ENCODE measurements at places on chromosomes 2 and 18.

- no peak for DNase-seq
Observed at GRCh38 chr2:227576110-227576509, 22.6 kb upstream of the SCYGR2 start.

DNA sequence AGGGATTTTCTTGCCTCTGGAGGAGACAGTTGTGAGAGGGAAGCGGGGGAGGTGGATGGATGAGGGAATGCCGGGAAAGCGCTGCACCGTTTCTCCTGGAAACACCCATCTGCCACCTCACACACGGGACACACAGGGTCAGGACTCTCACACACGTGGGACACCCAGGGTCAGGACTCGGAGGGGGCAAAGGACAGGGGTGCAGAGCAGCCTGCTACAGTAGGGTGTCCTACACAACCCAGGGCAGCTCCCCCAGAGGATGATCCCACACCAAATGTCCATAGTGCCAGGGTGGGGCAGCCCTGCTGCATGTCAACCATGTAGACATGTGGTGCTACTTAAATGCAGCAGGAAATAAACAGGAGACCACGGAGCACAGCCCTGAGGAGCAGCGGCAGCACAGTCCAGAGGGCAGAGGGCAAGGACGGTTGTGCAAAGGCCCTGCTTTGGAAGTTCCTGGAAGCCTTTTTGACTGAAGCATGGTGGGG is 5.1 kb downstream of the RAMP1 start:
- DNase-seq: no peak

DNA sequence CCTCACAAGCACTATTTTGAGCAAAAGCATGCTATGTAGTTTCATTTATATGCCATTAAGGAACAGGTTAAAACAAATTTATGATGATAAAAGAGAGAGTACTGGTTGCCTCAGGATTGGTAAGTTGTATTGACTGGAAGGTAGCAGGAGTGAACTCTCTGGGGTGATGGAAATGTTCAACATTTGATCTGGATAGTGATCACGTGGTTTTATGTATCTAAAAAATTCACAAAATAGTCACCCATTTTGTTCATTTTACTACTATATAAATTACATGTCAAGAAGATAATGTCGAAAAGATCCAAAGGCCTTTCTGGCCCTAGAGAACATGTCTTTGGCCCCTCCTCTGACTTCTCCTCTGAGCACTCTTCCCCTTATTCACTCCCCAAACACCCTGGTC is 10.4 kb upstream of the RAPGEF4 start:
- no peak for DNase-seq

GRCh38 chr2:129730979-129731378 is 248.5 kb upstream of the RAB6C start:
- DNase-seq: no peak

- DNase-seq: peak; percentile 19
Observed at GRCh38 chr2:191333911-191334357, 88.7 kb downstream of the MYO1B start.

- DNase-seq: no peak
Observed at GRCh38 chr2:15982285-15983044, 42.1 kb downstream of the MYCN start.

DNA sequence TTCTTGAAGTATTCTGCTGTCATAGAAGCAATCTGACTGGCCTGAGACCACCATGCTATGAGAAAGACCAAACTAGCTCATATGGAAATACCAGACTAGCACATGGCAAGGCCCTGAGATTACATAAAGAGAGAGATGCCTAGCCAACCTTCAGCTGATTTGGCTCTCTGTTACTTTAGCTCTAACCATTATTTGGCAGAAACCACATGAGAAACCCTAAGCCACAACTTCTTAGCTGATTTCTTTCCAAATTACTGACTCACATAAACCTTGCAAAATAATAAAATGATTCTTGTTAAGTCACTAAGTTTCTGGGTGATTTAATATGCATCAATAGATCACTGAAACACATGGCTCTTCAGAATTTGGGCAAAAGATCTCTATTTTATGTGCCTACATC is 295.0 kb upstream of the ZNF521 start:
- DNase-seq: no peak

DNA sequence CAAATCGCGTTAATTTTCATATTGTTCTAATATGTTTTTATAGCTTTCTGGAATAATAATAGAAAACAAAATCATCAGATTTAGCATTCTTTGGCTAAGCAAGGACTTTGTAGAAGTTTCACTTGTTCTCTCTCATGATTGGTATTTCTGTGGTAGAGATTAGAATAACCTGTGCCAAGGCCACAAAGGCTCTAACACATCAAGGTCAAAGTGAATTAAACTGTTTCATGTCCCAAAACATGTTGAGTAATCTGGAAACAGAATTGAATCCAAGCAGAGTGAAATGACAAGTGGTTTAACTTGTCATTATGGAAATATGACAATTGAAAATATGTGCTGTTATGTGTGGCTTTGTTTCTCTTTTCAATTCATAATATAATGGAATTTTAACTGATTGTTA is 617.4 kb downstream of the CCDC85A start:
- no peak for DNase-seq

DNA sequence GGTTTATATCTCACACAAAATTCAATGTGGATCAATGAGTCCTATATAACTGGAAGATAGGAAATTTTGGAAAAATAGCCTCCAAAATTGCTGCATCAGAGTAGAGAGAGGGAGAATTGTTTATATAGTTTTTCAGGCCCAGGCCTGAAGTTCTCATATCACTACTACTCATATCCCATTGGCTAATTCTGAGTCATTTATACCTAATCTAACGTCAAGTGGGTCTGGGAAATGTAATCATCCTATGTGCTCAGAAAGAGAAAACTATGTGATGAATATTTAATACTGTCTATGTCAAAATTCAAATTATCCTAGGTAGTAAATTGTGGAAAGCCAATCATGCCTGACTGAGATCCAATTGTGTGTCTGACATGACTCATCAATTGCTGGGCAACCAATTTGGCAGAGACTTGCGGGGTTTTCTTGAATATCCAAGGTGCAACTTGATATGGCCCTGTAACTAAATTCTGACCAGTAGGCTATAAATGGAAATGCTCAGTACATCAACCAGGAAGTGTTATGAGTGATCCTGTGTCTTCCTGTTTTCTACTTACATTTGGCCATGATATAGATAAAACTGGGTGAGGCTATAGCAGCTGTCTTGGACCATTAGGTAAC is 744.4 kb downstream of the KCNJ3 start:
- DNase-seq: no peak

DNA sequence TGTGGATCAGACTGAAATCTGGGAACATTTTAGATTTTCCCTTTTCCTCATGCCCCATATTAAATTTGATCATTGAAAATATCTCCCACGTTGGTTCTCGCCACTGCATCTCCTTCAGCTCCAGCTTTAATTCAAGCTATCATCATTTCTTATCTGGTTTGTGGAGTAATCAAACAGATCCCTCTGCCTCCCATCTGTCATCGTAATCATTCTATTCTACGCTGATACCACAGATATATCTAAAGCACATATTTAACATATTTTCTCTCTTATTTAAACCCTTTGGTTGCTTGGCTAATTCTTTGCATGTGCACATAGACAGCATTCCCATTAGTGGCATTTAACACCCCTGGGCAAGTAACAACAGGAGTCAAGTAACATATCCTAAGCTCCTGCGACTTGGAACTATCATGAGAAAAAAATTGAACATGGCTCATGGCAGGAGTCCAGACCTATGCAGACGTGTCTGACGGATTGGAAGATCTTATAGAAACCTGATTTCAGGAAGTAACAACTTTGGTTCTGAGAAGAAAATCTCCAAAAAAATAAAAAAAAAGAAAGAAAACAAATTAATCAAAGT is 158.8 kb upstream of the KYNU start:
- DNase-seq: no peak

DNA sequence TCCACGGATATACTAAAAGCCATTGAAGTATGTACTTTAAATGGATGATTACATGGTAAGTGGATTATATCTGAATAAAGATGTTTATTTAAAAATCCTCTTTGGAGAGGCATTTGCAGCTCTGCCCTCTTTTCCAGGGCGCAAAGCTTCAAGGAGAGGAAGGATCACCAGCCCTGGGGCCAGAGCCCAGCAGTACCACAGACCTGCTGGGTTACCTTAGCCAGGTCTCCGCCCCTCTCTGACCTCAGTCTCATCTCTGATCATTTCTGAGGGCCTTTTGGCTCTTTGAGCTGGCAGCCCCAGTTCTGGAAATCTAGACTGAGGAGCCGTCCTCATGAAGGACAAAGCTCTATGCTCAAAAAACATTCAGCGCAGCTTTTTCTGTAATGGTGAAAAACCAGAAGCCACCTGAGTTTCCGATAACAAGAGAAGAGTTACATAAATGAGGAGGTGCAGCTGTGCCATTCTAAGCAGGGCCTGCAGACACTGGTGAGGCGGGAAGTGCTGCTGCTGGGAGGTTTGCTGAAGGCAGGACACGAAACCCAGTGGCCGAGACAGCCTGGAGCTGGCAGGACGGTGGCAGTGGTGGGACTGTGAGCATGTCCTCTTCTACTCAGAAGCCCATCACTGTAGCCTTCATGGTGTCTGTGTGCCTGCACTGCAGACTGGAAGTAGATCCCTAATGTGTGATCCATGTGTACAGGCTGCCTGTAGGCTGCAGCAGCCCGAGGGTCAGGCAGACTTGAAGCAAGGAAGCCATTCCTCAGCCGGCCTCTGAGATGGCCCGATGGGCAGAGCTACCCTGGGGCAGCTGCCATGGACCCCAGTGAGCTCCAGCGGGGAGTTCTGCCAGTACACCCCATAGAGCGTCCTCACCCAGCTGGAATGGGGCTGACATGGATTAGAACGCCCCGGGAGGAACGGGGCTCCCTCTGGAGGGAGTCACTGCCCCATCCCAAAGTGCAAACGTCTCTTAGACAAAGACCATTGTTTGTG is 27.7 kb downstream of the ADRA2B start:
- DNase-seq: no peak

GRCh38 chr2:119247844-119248271 is 24.2 kb downstream of the STEAP3 start:
- no peak for DNase-seq

GRCh38 chr2:191618046-191618780 is 59.7 kb upstream of the NABP1 start:
- no peak for DNase-seq

GRCh38 chr18:65753520-65753919 is 2.7 kb downstream of the CDH7 start:
- no peak for DNase-seq

DNA sequence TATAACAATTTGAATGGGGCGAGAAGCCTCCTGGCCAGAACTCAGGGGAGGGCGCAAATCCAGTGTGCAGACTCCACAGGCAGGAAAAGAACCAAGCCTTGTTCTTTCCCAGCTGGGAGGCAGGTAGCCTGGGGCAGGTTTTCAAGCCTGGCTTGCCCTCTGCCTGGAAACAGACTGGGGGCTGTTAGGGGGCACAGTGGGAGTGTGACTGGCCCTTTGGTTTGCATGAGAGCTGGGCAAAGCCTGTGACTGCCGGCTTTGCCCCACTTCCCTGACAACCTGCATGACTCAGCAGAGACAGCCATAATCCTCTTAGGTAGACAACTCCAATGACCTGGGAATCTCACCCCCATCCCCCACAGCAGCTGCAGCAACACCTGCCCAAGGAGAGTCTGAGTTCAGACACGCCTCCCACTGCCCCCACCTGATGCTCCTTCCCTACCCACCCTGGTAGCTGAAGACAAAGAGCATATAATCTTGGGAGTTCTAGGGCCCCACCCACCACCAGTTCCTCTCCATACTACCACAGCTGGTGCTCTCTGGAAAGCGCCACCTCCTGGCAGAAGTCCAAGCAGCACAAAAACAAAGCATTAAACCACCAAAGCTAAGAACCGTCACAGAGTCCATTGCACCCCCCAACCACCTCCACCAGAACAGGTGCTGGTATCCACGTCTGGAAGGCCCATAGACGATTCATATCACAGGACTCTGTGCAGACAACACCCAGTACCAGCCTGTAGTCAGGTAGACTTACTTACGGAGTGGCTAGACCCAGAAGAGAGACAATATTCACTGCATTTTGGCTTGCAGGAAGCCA is 402.5 kb downstream of the STK39 start:
- DNase-seq: no peak

GRCh38 chr2:11710632-11711353 is 35.6 kb upstream of the LPIN1 start:
- no peak for DNase-seq

GRCh38 chr2:225037415-225038230 is 4.6 kb downstream of the DOCK10 start:
- DNase-seq: no peak

GRCh38 chr2:150880986-150881385 is 380.7 kb downstream of the RBM43 start:
- DNase-seq: no peak

- DNase-seq: no peak
Observed at GRCh38 chr2:33267756-33268155, 208.7 kb upstream of the RASGRP3 start.

GRCh38 chr2:235365743-235366142 is 128.1 kb upstream of the AGAP1 start:
- no peak for DNase-seq

DNA sequence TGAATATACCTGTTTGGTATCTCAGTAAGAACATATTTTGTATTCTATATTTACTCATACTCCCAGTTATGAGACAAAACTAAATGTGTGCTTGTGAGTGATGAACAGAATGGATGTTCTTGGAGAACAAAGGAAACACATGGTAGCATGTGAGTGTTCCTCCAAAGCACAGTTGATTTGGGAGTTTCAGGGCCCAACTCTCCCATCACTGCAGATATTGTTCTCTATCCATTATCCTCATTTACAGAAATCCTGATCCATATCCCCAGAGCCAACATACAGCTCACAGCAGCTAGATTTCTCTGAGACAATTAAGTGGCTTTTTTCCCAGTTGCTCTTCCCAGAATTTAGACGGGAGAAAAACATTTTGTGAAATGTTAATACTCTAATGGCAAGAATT is 75.6 kb upstream of the MAPRE2 start:
- no peak for DNase-seq

DNA sequence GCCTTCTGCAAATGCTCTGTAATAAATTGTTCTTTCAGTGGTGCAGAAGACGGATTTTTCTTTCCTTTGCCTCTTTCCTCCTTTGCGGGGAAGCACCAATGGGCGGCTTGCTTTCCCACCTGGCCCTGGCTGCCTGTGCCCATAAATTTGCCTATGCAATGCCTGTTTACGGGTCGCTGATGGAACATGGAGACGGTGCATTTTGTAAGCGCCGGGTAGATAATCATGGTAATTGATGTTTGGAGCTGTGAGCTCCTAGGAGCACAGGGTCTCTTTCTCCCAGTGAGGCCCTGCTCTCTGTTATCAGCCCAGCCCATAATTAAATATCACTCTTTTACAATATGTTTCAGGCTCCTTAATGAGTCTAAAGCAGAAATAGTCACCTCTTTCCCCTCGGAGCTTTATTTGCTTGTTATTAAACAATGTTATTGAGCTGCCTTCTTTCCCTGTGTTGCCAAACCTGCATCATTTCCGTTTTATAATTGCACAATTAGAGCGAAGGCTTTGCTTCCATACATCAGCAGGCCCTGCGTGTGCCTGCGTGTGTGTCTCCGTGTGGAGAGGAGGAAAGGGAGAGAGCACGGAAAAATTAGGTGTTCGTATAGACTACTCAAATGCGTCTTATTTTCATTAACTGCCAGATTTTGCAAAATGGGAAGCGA is 437.4 kb upstream of the POU3F3 start:
- no peak for DNase-seq
